Stimulated activated CD4-positive, alpha-beta T cell treated with anti-CD3 and anti-CD28 coated beads, TNF-alpha, amount 100 ng/mL, for 1 hour (primary cell): ENCODE measurements at places on chromosomes 3 and 15.

DNA sequence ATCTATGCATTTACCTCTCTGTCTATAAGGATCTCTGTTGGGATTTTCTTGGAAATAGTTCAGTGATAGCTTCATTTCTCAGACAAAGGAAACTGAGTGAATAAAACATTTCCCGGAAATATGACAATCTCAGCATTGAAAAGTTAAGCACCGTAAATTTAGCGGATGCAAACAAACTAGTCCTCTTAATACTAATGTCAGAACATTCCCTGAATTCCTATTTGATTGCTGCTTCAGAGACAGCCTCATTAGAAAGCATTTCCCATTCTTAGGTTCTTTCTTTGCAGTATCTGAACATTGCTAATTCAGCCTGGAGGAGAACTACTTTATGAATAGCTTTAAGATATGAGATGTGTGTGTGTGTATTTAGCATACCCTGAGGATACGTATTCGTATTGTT lies 101.3 kb downstream of the NR2F2 start:
- DNase-seq: no peak

DNA sequence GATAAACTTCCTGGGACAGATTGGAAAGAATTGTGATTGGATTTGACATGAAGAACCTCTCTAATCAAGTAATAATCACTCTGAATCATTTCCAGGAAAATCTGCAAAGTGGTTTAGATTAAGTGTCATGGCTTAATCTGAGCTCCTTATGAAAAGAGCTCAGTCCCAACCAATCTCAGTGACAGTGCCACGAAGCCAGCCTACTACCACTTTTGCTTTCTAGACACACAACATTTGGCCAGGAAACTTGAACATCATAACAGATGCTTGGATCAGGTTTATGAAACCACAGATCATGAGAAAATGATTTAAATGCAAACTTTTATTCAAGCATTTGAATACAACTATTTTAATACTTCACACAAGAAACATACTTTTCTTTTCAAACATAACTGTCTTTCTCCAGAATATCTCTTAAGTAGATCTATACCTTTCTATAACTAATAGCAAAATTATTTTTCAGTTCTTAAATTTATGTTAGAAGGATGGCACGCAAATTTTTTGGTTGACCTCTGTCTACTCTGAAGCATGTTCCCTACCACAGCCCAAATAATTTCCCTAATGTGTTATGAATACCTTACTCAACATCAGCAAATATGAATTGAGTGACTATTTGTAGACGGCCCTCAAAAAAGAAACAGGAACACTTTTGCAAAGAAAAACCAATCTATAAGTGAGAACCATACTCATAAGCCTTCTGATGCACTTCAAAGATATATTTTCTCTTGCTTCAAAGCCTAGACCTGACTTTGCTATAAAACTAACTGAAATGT lies 495.0 kb upstream of the ZNF385D start:
- no peak for DNase-seq

- DNase-seq: no peak
Observed at GRCh38 chr15:87557881-87558280, 698.7 kb downstream of the NTRK3 start.

DNA sequence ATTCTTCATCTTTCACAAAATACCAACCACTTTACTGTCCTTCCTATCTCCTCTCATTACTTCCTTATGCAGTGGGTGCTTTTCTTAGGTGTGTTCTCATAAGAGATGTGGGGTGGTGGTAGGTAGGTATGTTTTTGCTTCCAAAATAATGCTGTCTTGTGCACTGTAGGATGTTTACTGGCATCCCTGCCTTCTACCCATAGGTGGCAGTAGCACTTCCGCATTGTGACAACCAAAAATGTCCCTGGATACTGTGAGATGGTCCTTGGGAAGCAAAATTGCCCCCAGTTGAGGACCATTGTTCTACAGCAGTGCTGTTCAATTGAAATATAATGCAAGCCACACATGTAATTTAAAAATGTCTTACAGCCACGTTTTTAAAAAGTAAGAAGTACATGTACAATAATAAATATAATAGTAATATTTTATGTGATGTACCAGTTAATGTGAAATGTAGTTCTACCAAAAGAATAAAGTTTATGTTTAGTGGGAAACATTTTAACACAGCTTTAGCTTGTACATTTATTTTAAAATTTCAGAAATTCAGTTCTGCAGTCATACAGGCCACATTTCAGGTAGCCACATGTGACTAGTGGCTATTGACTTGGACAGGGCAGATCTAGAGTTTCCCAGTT lies 75.2 kb downstream of the NEO1 start:
- no peak for DNase-seq

- DNase-seq: no peak
Observed at GRCh38 chr15:63070681-63071129, 28.2 kb downstream of the TPM1 start.

GRCh38 chr3:128492671-128493569 lies at the start of gene GATA2:
Gene GATA2 (minus strand): TSS chr3:128493201. CDS start chr3:128487031, 6,170 bp downstream.
- DNase-seq: no peak

DNA sequence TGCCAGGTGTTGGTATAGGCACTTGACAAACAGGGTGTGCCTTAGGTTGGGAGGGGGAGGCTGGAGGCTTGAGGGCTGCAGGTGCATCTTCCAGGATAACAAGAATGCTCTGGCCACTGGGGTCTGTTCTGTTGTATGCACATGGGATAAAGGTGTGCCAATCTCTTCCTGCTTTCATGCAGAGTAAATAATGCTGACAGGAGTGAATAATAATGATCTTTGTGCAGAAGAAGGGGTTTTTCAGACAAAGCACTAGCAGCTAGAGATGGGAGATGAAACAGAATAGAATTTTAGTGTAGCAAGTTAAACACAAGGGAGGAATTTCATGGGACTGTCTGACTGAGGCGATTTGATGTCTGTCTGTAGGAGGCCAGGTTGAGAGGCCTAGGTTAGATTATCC lies 1.9 kb upstream of the ROPN1 start:
- DNase-seq: no peak

GRCh38 chr3:126364731-126365301 lies 7.6 kb upstream of the KLF15 start:
- no peak for DNase-seq

DNA sequence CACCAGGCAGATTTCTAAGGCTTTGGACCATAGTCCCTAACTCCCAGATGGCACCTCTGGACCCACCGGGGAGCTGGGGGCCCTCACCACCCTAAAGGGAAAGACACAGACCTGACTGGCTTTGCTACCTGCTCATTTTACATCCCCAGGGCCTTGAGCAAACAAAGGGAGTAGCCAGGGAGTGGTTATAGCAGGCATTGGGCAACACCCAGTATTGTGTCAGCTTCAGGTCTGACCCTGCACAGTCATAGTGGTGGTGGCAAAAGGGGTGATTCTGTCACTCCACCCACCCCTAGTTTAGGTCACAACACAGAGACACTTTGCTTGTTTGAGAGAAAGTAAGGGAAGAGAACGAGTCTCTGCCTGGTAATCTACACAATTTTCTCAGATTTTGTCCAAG lies 352.5 kb downstream of the DIPK2A start:
- no peak for DNase-seq
